Activated CD4-positive, alpha-beta T cell treated with anti-CD3 and anti-CD28 coated beads, Interleukin-2, amount 10 ng/mL, durations not matched to agents 24 days and 14 days (primary cell): ENCODE measurements at places on chromosomes 12 and 14. TPM values are rescaled to one million over a fixed set of nuclear protein-coding genes. Genes with fewer than 3 reads are reported as not detected.
A peak's percentile ranks its signal among the peaks of the same experiment; 100 is the strongest.

DPPA3 gene
- total RNA-seq: not detected in 2 replicates

- H3K4me1 ChIP-seq: no peaks in the 10 kb centered on the region
- no peak for DNase-seq
- no peak overlapping the region for H3K27ac ChIP-seq
- H3K27me3 ChIP-seq: peaks cover 11% of the 10 kb centered on the region
Observed at GRCh38 chr14:74364271-74364880, 16.1 kb downstream of the VRTN start.

- no peak overlapping the region for H3K27ac ChIP-seq
- H3K27me3 ChIP-seq: peaks cover 89% of the 10 kb centered on the region
- DNase-seq: no peak
Observed at GRCh38 chr12:53944907-53945847, 6.5 kb downstream of the HOXC13 start.

GRCh38 chr12:96327346-96327745 lies 72.9 kb downstream of the CDK17 start:
- H3K27ac ChIP-seq: no peak overlapping the region
- no peaks in the 10 kb centered on the region for H3K27me3 ChIP-seq
- H3K36me3 ChIP-seq: peaks cover 55% of the 10 kb centered on the region
- no peak for DNase-seq
- no peak overlapping the region for H3K4me3 ChIP-seq

- no peak overlapping the region for H3K27ac ChIP-seq
- no peak overlapping the region for H3K4me3 ChIP-seq
- peaks cover 8% of the 10 kb centered on the region for H3K36me3 ChIP-seq
- no peak for DNase-seq
Observed at GRCh38 chr12:113465808-113466453, 5.7 kb downstream of the LHX5 start.

GRCh38 chr12:85865890-85866289 lies 8.2 kb upstream of the NTS start:
- no peak overlapping the region for H3K27ac ChIP-seq
- no peak for DNase-seq
- H3K27me3 ChIP-seq: no peaks in the 10 kb centered on the region
- H3K4me3 ChIP-seq: no peak overlapping the region
- H3K36me3 ChIP-seq: no peaks in the 10 kb centered on the region

GRCh38 chr14:64841121-64841651 lies 38.5 kb downstream of the SPTB start:
- H3K4me1 ChIP-seq: no peaks in the 10 kb centered on the region
- H3K4me3 ChIP-seq: no peak overlapping the region
- no peak overlapping the region for H3K27ac ChIP-seq
- no peak for DNase-seq

- no peak for DNase-seq
- H3K4me1 ChIP-seq: peaks cover 7% of the 10 kb centered on the region
- H3K27me3 ChIP-seq: peaks cover 2% of the 10 kb centered on the region
- peaks cover 3% of the 10 kb centered on the region for H3K36me3 ChIP-seq
- H3K27ac ChIP-seq: no peak overlapping the region
- H3K4me3 ChIP-seq: no peak overlapping the region
Observed at GRCh38 chr12:29167988-29168387, 18.9 kb downstream of the FAR2 start.

- no peaks in the 10 kb centered on the region for H3K36me3 ChIP-seq
- no peak for DNase-seq
- no peaks in the 10 kb centered on the region for H3K4me1 ChIP-seq
- no peak overlapping the region for H3K4me3 ChIP-seq
- peaks cover 32% of the 10 kb centered on the region for H3K27me3 ChIP-seq
Observed at GRCh38 chr12:47939009-47939601, 24.3 kb upstream of the TMEM106C start.

- no peak overlapping the region for H3K4me3 ChIP-seq
- H3K36me3 ChIP-seq: peaks cover 4% of the 10 kb centered on the region
- no peaks in the 10 kb centered on the region for H3K27me3 ChIP-seq
- no peak overlapping the region for H3K27ac ChIP-seq
- H3K4me1 ChIP-seq: no peaks in the 10 kb centered on the region
Observed at GRCh38 chr14:44988694-44989093, 26.7 kb downstream of the TOGARAM1 start.

GRCh38 chr12:93183940-93184671 lies 193.6 kb upstream of the NUDT4 start:
- DNase-seq: peak; percentile 66
- H3K4me3 ChIP-seq: no peak overlapping the region
- H3K27ac ChIP-seq: peak overlapping the region; percentile 81
- H3K4me1 ChIP-seq: peaks cover 17% of the 10 kb centered on the region
- H3K36me3 ChIP-seq: peaks cover 6% of the 10 kb centered on the region

GRCh38 chr14:59474172-59474571 lies 9.0 kb upstream of the GPR135 start:
- H3K4me3 ChIP-seq: no peak overlapping the region
- H3K4me1 ChIP-seq: peaks cover 6% of the 10 kb centered on the region
- no peaks in the 10 kb centered on the region for H3K27me3 ChIP-seq
- H3K27ac ChIP-seq: no peak overlapping the region
- DNase-seq: no peak
- peaks cover 35% of the 10 kb centered on the region for H3K36me3 ChIP-seq

- peaks cover 4% of the 10 kb centered on the region for H3K4me1 ChIP-seq
- peaks cover 8% of the 10 kb centered on the region for H3K27me3 ChIP-seq
- peaks cover 12% of the 10 kb centered on the region for H3K36me3 ChIP-seq
- DNase-seq: no peak
Observed at GRCh38 chr14:73227812-73228781, 9.2 kb upstream of the PAPLN start.

GRCh38 chr14:99164712-99165111 lies 107.3 kb downstream of the BCL11B start:
- no peak for DNase-seq
- no peaks in the 10 kb centered on the region for H3K27me3 ChIP-seq
- H3K36me3 ChIP-seq: peaks cover 7% of the 10 kb centered on the region
- peaks cover 4% of the 10 kb centered on the region for H3K4me1 ChIP-seq

ZNF26 gene
- total RNA-seq: 18.3 and 20.1 TPM in 2 replicates

DNA sequence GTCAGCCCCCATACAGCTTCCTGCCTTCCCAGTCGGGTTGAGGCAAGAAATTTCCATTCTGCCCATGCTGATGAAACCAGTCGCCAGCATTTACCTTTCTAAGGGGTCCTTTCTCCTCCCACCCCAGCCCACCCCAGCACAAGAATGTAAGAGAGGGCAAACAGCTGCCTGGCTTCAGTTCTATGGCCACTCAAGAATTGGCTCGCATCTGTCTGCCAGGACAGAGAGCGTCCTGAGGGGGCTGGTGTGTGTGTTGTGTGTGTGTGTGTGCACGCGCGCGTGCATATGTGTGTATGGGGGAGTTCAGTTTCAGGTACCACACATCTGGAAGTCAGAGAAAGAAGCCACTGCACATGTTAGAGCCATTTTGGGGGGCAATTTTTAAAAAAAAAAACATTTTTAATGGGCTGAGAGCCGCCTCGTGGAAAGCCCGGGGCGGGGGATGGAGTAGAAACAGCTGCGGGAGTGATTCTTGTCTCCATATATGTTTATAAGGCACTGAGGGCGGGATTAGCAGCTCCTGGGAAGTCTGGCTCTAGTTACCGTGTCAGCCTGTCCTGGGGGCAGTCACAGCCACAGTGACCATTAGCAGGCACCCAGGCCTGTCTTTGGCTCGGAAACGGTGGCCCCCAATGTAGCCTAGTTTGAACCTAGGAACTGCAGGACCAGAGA lies at the start of gene WNT5B:
WNT5B (plus strand) TSS at position 566 of the 672 bp plus-strand sequence. CDS start 2,124 bp downstream, outside the sequence.
- H3K4me1 ChIP-seq: peaks cover 9% of the 10 kb centered on the region
- no peak within 1 kb of the TSS for H3K27ac ChIP-seq
- peaks cover 69% of the 10 kb centered on the region for H3K27me3 ChIP-seq
- H3K4me3 ChIP-seq: peak within 1 kb of the TSS; percentile 53
- DNase-seq: no peak
- H3K36me3 ChIP-seq: no peaks in the 10 kb centered on the region

CRY1 gene
- 23.8 and 26.0 TPM in 2 replicates for total RNA-seq

VAMP1 gene
- total RNA-seq: 50.0 and 51.2 TPM in 2 replicates

GRCh38 chr14:80211153-80212022 lies at the start of gene DIO2:
Gene DIO2 (minus strand): TSS chr14:80211504. CDS start chr14:80211472, 32 bp downstream.
- no peaks in the 10 kb centered on the region for H3K27me3 ChIP-seq
- H3K4me1 ChIP-seq: peaks cover 3% of the 10 kb centered on the region
- no peak for DNase-seq

GRCh38 chr12:98374007-98374406 lies 141.4 kb upstream of the TMPO start:
- no peak overlapping the region for H3K4me3 ChIP-seq
- H3K27ac ChIP-seq: no peak overlapping the region
- H3K4me1 ChIP-seq: peaks cover 28% of the 10 kb centered on the region

GRCh38 chr12:116067892-116068291 lies 209.6 kb downstream of the MED13L start:
- H3K4me3 ChIP-seq: no peak overlapping the region
- no peak overlapping the region for H3K27ac ChIP-seq

GRCh38 chr12:15532364-15532977 lies 210.2 kb downstream of the PTPRO start:
- peaks cover 13% of the 10 kb centered on the region for H3K4me1 ChIP-seq
- peaks cover 18% of the 10 kb centered on the region for H3K27me3 ChIP-seq

KRT79 gene
- 0.33 TPM in 1 of 2 replicates, not detected in the other for total RNA-seq

DNA sequence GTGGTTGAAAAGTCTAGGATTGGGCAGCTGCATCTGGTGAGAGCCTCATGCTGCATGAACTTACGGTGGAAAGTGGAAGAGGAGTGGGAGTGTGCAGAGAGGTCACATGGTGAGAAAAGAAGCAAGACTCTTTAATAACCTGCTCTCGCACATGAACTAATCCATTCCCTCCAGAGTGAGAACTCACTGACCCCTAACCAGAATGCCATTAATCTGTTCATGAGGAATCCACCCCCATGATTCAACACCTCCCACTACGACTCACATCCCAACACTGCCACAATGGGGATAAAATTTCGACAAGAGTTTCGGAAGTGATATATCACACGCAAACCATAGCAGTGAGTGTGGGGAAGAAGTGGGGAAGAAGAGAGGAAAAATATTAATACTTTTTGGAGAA lies 377.4 kb downstream of the NAV3 start:
- no peaks in the 10 kb centered on the region for H3K4me1 ChIP-seq
- no peak overlapping the region for H3K4me3 ChIP-seq
- no peaks in the 10 kb centered on the region for H3K27me3 ChIP-seq

- H3K4me3 ChIP-seq: peak overlapping the region; percentile 6
- H3K36me3 ChIP-seq: peaks cover 2% of the 10 kb centered on the region
- peak overlapping the region; percentile 11 for H3K27ac ChIP-seq
- H3K4me1 ChIP-seq: peaks cover 14% of the 10 kb centered on the region
- no peaks in the 10 kb centered on the region for H3K27me3 ChIP-seq
- DNase-seq: peak; percentile 63
Observed at GRCh38 chr14:75435473-75435872, 7.7 kb downstream of the JDP2 start.

PLA2G1B gene
- not detected in 2 replicates for total RNA-seq

TRHDE gene
- not detected in 2 replicates for total RNA-seq

TAS2R31 gene
- total RNA-seq: 3.5 and 4.3 TPM in 2 replicates

KCNH3 gene
- 1.5 and 2.1 TPM in 2 replicates for total RNA-seq

DNA sequence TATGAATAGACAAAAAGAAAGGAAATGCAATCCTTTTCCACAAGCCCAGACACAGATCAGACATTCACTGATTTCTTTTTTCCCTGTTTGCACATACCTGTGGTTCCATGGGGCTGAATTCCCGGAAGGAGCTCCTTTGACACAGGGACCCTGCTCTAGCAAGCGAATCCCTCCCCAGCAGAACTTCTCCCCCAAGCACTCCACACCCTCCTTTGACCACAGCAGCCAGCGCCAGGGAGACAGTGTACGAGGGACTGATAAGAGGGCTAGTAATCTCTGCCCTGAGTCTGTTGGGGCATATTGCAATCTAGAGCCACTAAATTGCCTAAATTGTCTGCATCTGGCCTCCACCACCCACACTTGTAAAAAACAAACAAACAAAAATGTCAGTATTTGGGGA lies 83.4 kb upstream of the NTF3 start:
- DNase-seq: no peak
- no peaks in the 10 kb centered on the region for H3K36me3 ChIP-seq
- H3K4me1 ChIP-seq: no peaks in the 10 kb centered on the region
- peaks cover 5% of the 10 kb centered on the region for H3K27me3 ChIP-seq

DNA sequence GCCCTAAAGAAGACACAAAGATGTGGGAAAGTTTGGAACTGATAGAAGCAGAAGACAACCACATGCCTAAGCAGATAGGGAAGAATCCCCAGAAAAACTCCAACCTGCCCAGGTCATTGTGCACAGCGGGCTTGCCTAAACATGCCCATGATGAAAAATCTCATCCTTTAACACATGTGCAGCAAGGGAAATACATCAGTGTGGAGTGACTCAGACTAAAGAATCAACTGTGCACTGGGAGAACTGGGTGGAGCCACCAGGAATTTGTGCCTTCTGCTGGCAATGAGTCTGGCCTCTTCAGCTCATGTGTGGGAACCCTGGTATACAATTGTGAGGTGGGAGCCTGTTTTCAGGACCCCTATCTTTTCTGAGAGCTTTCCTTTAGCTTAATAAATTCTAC lies 398.5 kb downstream of the FSCB start:
- no peak overlapping the region for H3K4me3 ChIP-seq
- DNase-seq: no peak
- H3K27ac ChIP-seq: no peak overlapping the region
- no peaks in the 10 kb centered on the region for H3K36me3 ChIP-seq
- no peaks in the 10 kb centered on the region for H3K4me1 ChIP-seq

DNA sequence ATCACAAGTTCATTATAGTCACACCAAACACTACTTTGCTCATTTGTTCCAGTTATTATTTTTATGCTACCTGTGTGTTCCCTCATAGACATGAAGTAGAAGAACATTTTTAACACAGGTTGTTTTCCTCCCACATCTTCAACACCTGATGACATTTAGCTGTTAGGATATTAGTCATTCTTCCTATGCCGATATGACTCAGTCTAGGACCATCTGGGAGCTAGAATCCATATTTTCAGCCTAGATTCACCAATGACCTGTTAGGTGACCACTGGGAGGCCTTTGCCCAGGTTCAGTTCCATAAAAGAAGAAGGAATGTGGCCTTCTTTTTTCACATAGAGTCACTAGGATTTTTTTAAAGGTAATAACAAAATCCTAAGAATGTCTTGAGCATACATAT lies 222.8 kb downstream of the C12orf42 start:
- DNase-seq: peak; percentile 37
- peaks cover 22% of the 10 kb centered on the region for H3K4me1 ChIP-seq
- H3K4me3 ChIP-seq: no peak overlapping the region
- peaks cover 1% of the 10 kb centered on the region for H3K36me3 ChIP-seq
- H3K27ac ChIP-seq: no peak overlapping the region

ALG10 gene
- total RNA-seq: 23.8 and 24.1 TPM in 2 replicates
